ENCODE measurements at places on chromosomes 6 and 20. TPM values are rescaled to one million over a fixed set of nuclear protein-coding genes. Genes with fewer than 3 reads are reported as not detected.

GRCh38 chr20:53900380-53900999 is 169.9 kb downstream of the BCAS1 start:
- DNase-seq = no peak

DNA sequence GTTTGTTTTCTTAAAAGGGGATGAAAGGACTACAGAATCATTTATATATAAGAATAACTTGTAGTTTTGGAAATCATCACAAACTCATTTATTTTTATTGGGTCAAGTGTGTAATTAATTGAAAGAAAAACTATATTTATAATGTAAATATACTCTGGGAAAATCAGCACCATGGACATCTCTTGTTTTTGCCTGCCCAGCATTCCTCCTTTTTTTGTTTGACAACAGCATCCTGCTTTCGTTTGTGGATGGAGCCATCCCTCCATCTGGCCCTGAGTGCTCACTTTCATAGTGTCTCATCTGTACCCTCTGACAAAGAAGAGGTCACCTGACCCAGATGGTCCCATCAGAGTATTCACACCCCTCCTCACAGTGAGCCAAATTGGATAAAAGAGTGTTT is 308.2 kb upstream of the HTR1E start:
- DNase-seq = no peak

DNA sequence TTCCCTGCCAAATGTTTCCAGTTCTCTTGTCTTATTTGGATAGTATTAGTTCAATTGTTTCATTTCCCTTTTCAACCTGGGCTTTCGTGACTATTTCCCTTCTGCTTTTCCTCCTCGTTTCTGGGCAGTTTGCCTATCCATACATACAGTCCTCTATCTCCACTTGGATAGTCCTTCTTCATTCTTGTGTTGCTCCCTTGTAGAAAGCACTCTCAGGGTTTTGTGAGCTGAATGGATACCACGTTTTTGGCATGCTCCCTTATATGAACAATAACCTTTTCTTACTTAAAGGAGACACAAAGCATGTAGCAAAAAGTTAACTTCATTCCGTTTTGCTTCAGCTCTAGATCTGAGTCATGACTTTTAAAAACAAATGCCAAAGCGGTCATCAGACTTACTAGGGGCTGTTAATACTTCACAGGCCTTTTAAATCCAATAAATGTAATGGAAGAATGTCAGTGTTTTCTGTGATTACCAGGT is 16.6 kb downstream of the CRYBG1 start:
- DNase-seq = no peak

GRCh38 chr6:48098923-48099322 is 12.1 kb downstream of the PTCHD4 start:
- no peak for DNase-seq

DNA sequence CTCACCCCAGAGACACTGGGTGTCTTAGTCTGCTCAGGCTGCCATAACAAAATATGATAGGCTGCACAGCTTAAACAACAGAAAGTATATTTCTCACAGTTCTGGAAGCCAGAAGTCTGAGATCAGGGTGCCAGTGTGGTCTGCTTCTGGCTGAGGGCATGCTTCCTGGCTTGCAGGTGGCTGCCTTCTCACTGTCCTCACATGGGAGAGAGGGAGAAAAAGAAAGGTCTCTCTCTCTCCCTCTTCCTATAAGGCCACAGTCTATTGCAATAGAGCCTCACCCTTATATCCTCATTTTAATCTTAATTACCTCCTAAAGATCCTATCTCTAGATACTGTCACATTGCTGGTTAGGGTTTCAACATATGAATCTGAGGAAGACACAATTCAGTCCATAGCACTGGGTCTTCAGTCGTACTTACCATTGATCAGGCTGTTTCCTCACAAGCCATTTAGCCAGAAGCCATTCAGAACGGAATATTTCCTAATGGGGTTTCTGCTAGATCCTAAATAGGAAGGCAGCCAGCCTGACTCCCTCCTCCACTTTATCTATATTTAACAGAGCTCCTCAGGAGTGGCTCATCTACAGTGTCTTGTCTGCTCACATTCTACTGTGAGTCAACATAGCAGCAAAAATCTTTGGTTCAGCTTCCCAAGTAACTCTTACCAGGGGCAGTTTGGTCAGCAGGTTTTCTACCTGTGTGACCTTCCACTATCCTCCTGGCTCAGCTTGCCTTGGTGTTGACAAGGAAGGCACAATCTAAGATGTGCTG is 42.2 kb downstream of the CD164 start:
- no peak for DNase-seq

GRCh38 chr6:53928641-53929040 is 133.8 kb downstream of the LRRC1 start:
- no peak for DNase-seq

GRCh38 chr6:135291288-135292076 is 110.4 kb downstream of the MYB start:
- no peak for DNase-seq

DNA sequence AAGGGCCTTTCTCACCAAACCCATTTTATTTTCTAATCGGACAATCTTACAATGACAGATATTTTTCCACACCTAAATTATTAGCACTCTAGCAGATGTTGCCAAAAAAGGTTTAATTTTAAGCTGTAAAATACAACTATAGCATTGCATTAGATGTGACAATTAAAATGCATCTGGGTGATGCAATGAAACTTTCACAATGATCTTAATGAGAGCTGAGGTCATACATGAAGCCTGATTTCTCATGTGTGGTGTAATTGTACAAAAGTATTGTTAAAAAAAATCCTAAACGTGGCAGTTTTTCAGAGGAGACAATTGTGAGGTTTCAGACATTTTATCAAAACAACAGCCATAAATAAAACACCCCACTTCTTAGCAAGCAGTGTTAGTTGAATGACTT is 606.0 kb downstream of the HDGFL1 start:
- no peak for DNase-seq

DNA sequence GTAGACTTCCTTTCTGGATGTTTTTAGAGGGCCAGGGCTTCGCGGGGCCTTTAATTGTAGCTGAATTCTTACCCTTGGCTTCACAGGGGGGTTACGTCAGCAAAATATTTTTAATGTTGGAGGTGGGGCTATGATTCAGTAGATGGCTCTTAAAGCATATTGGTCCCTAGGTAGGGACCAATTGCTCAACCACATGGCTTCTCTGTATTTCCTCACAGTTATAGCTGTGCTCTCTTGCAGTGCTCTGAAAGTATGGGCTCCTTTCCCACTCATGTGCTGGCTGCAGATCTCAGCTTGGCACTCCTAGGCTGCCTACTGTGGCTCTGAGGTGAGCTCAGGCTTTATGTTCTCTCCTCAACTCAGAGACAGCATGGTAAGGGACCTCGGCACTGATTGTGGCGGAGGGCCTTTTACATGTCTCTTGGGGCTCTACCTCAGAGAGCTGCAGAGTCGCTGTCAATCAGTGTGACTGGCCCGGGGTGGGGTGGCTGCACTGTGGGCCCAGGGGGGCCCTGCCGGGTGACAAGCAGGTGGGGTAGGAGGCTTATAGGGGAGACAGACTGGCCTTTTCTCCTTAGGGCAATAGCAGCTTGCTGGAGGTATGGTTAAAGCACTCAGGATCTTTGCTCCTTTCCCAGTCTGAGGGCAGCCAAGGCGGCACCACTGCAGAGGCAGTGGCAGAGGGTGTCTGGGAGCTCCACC is 318.0 kb downstream of the DOK5 start:
- DNase-seq = no peak

DNA sequence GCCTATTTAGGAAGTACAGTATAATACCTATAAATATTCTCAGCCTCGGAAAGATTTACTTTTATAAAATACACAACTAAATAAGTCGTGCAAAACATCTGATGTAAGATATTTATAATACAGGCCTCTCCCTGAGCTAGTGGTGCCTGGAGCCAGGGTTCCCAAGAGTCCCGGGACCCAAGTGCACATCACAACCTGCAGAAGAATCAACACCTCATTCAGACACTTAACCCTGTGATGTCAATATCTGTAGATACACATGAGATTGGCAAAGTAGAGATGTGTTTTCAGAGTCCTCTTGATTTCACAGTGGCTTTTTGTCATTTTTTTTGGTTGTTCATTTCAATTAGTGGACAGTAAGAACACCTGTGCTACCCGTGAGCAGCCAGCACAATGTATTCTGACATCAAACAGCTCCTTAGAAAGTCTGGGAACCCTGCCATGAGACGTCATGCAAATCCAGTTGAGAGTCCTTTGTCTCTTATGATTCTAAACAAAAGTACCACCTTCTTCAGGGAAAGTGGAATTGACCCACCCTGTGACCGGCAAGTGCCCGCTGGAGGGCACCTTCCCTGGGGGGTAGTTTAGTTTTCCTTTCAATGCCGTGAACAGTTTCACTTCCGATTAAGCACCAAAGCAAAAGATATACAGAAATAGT is 101.6 kb downstream of the DACT2 start:
- no peak for DNase-seq

- DNase-seq = no peak
These were observed 22.4 kb downstream of the TAF4 start for GRCh38 chr20:62043131-62043914.

GRCh38 chr6:30542915-30543314 is 13.4 kb downstream of the GNL1 start:
- DNase-seq = no peak

DNA sequence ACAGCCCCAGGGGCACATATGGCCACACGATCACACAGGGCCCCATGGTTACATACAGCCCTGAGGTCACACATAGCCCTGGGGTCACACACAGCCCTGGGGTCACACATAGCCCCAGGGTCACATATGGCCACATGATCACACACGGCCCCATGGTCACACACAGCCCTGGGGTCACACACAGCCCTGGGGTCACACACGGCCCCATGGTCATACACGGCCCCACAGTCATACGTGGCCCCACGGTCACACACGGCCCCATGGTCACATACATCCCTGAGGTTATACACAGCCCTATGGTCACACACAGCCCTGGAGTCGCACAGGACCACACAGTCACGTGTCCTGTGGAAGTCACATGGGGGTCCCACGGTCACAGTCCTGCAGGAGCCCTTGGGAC is 120.1 kb downstream of the AGPAT4 start:
- no peak for DNase-seq

UFL1 gene
- 28.3 TPM for total RNA-seq

DNA sequence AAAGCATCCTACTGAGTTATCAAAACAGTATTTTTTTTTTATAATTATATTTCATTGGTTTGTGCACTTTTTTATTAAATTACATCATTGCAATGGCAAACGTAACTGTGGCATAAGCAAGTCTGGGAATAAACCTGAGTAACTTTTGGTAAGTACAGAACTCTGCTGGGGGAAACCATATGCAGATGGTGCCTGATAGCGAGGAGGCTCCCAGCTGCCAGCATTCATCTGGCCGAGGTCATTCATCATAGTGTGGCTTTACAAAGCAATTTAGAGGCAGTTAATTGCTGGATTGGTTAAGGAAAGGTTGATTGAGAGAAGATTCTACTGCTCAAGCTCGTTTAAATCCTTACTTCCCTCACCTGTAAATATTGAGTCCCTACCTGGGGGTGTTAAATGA is 52.6 kb downstream of the HECA start:
- no peak for DNase-seq

DNA sequence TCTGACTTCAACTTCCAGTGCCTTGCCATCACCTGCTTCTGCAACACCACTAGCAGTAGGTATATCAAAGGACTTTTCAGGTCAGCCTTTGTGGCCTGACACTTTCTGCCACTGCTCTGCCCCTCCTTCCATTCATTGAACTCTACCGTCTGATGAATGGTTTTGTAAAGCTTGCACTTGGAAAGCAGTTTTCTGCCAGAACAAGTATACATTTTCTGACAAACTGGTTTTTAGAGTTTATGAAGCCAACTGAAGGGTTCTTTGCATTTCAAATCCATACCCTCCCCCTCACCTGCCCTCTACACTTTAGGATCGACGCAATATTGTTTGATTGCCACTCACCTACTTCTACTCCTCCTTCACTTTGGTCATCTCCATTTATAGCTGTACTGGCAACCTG is 603.1 kb downstream of the HACE1 start:
- DNase-seq = no peak

MMUT gene
- 15.1 TPM for total RNA-seq

GRCh38 chr6:223136-223535 is 69.2 kb upstream of the DUSP22 start:
- no peak for DNase-seq

DNA sequence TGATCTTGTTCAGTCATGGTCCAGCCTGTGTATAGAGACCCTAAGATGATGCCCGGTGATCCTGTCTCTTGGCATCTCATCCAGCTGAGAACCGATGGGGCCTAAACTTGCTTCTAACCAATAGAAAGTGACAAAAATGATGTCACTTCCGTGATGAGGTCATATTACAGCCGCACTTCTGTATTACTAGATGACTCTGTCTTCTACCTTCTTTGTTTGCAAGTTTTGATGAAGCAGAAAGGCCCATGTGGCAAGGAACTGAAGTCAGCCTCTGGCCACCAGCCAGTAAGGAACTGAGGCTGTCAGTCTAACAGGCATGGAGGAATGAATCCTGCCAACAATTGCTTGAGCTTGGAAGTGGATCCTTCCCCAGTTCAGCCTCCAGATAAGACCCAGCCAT is 32.8 kb upstream of the HLA-C start:
- DNase-seq = no peak

DNA sequence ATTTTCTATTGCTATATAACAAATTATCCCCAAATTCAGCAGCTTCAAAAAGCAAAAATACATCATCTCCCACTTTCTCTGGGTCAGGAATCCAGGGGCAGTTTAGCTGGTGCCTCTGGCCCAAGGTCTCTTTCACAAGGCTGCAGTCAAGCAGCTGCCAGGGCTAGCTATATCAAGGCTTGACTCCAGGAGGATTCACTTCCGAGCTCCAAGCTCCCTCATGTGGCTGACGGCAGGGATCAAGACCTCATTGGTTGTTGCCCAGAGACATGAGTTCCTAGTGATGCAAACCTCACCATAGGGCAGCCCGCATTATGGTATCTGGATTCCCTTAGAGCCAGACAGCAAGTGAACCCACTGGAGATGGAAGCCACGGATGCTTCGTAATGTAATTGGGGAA is 1.3 kb upstream of the VNN1 start:
- no peak for DNase-seq

GRCh38 chr20:2022163-2022562 is 28.3 kb upstream of the PDYN start:
- no peak for DNase-seq

GRCh38 chr6:158131926-158132325 is 36.1 kb downstream of the SERAC1 start:
- DNase-seq = peak; percentile 33

PFDN4 gene
- 53.3 TPM for total RNA-seq

RAB22A gene
- total RNA-seq = 9.3 TPM

DNA sequence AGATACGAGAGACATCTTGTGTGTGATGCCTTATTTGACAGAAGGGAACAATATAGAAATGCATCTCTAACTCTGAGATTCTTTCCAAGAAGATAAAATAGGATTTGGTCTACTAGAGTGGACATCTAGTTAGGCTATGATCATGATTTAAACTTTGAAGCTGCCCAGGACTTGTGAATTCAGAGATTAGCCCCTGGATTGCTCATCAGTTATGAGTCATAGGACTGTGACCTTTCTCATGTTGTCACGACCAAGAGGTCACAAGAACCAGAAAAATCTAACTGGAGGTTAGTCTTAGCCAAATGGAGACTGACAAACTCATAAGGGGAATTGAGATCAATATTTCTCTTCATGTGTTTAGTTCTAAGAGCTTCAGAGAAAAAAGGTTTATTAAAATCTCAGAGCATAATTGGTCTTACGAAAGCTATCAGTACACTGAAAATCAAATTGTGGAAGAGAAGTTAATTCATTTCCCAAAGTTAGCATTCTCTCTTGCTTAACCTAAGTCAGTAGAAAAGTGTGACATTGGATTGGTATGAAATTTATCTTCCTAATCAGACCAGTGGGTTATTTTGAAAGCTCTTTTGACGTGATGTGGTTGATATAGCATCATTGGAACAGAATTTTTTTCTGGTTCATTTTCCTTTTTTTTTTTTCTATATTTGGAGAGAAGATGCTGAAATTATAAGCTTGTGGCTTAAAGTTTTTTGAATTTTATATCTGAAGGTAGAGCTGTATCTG is 245.7 kb downstream of the RNF144B start:
- DNase-seq = no peak

Measured in activated naive CD4-positive, alpha-beta T cell treated with anti-CD3 and anti-CD28 coated beads for 36 hours (primary cell).